Tongue (tissue), 3 donors: ENCODE measurements at places on chromosomes 13 and 19. TPM values are rescaled to one million over a fixed set of nuclear protein-coding genes. Genes with fewer than 3 reads are reported as not detected.

Gene CEACAM4
- total RNA-seq: not detected

Gene LILRA1
- total RNA-seq: 0.51 TPM

Gene LRFN3
- 3.0 TPM for total RNA-seq

Gene MBD3L2
- not detected for total RNA-seq

Gene PVR
- total RNA-seq: 69.0 TPM

Gene NAPA
- 49.4 TPM for total RNA-seq

Gene TMEM221
- 3.3 TPM for total RNA-seq

Gene ZNF433
- 11.9 TPM for total RNA-seq

Gene ZNF91
- 113 TPM for total RNA-seq
